Smooth muscle cell of trachea (primary cell): ENCODE measurements at places on chromosomes 7 and 10. TPM values are rescaled to one million over a fixed set of nuclear protein-coding genes. Genes with fewer than 3 reads are reported as not detected.

The NAT16 gene
- not detected in 2 replicates for total RNA-seq

The TAX1BP1 gene
- total RNA-seq = 87.6 and 91.8 TPM in 2 replicates

The LBX1 gene
- not detected in 2 replicates for total RNA-seq

The DGKI gene
- total RNA-seq = 1.7 and 4.0 TPM in 2 replicates

The GOLGA7B gene
- total RNA-seq = not detected in 2 replicates

The ITPRID1 gene
- total RNA-seq = not detected in 2 replicates

The MAGI2 gene
- total RNA-seq = 16.2 and 33.2 TPM in 2 replicates
